ENCODE measurements at places on chromosomes 13 and 19.

DNA sequence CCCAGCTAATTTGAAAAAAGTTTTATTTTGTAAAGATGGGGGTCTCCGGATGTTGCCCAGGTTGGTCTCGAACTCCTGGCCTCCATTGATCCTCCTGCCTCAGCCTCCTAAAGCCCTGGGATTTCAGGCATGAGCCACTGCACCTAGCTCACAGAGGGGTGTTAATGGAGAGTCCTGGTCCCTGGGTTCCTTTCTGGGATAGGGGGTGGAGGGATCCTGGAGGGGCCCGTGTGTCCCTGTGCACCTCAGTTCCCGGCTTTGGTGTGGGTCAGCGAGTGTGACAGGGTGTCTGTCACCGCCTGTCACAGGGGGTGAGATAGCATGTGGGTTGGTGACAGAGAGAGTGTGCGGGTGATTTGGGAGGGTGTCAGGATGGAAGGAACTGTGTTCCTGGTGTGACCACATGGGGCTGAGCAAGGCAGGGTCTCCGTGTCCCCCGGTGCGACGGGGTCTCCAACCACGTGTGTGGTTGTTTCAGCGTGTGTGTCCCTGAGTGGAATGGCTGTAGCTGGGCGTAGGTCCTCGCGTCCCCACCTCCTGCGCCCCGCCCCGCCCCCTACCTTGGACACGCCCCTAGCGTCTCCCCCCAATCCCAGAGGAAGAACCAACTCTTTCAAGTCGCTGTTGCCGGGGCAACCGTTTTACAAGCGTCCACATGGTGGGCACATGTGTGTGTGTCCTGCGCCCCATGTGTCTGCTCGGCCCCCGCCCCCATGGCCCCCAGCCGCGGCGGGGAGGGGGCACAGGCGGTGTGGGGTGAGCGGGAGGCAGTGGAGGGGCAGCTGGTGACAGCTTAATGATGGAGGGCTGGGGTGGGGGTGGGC, 2.9 kb upstream of the NRTN start:
- peak; percentile 29 for DNase-seq

DNA sequence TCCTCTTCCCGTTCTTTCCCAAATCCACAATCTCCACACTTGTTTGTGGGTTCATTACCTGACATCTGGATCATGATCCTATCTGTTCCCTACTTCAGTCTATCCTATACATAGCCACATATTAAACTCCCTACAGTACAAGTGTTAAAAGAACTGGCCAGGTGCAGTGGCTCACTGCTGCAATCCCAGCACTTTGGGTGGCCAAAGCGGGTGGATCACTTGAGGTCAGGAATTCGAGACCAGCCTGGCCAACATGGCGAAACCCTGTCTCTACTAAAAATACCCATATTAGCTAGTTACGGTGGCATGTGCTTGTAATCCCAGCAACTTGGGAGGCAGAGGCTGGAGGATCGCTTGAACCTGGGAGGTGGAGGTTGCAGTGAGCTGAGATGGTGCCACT, 88.3 kb downstream of the TM9SF2 start:
- no peak for DNase-seq

DNA sequence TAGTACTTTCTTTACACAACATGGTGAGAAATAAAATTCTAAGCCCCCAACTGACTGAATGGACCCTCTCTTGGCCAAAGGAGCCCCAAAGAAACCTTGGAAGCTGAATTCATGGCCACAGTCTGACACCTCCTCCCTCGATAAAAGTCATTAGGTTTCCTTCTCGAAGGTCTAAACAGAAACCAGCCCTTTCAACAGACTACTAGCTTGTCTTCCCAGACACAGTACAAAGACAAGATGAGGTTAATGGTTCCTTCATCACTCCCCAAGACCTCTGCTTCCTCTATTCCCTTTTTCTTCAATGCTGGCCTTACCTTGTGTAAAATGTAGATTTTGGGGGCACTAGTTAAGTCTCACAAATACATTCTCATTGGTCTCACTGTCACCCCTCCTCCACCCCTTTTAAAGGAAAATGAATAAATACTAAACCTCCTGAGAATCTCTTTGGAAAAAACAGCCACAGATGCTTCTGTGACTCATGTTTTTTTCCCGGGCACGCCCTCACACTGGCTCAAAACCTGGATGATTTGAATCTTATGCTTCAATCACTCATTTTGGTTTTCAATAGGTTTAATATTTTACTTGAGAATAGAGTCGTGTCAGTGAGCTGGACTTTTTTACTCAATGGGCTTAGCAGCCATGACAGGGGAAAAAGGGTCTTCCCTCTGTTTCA, 65.8 kb upstream of the MED4 start:
- no peak for DNase-seq

DNA sequence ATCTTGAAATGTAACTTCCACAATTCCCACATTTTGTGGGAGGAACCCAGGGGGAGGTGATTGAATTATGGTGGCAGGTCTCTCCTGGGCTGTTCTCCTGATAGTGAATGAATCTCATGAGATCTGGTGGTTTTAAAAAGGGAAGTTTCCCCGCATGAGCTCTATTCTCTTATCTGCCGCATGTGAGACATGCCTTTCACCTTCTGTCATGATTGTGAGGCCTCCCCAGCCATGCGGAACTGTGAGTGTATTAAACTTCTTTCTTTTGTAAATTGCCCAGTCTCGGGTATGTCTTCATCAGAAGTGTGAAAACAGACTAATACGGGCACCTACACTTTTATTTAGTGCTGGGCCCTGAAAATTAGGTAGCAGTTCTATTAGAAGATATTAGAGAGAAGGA, 45.8 kb downstream of the TNFSF13B start:
- DNase-seq, result no peak

- DNase-seq, result no peak
Observed at GRCh38 chr13:31027136-31027535, 94.7 kb downstream of the TEX26 start.

DNA sequence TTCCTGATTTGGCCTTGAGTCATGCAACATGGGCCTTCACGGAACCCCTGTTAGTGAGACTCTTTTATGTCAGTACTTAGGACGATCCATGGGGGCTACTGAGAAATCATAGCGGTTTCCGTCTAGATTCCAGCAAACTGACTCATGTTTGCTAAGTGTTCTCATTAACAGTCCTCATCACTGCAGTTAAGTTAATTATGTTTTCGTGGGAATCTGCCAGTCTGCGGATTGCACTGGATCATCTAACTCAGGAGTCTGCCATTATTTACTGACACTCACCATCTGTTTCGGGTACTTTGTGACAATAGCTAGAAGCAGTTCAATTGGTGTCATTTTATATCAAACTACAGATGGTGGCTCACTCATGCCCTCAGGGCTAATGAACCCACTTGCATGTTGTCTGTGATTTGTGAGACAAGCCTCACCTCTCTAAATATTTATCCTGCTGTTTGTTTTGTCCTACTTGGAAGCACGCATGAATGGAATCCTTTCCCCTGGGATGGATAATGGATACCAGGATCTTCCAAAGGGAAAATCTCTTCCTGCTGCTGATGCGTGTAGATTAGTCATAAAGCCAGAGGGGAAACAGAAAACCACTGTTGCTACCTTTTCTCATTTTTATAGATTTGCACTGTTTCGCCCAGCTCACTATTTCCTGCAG, 61.8 kb downstream of the RAB20 start:
- DNase-seq, result peak; percentile 86

GRCh38 chr19:52896431-52897137, 851 bp downstream of the ZNF320 start:
- DNase-seq, result peak; percentile 26

- DNase-seq, result peak; percentile 63
Observed at GRCh38 chr13:106499113-106499512, 36.3 kb downstream of the EFNB2 start.

DNA sequence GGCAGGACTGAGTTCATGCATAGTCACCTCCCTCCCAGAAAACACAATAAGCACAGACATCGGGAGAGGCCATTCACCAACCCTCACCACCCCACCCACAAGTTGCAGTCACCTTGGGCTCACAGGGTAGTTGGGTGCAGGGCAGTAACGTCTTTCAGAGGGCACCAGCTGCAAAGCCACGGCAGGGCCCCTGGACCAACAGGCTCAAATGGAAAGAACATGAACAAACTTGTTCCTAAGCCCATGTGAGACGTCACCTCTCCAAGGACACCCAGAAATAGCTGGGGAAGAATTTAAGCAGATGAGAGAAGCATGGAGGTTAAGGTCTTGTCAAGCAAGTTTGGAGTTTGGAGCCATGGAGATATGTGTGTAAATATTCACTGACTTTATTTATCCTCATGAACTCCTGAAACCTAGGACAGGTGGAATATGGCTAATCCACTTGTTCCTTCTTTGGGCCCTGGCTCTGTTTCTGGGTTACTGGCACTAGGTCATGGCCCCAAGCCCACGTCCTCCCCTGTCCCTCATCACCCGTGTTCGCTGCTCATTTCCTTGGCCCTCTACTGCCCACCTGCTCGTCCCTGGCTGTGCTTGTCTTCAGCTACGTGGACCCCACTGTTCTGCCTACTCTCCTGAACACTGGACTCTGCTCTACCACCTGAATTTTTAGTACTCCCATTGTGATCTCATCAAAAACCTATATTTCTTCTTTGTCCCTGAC, 40.4 kb downstream of the SACS start:
- no peak for DNase-seq

DNA sequence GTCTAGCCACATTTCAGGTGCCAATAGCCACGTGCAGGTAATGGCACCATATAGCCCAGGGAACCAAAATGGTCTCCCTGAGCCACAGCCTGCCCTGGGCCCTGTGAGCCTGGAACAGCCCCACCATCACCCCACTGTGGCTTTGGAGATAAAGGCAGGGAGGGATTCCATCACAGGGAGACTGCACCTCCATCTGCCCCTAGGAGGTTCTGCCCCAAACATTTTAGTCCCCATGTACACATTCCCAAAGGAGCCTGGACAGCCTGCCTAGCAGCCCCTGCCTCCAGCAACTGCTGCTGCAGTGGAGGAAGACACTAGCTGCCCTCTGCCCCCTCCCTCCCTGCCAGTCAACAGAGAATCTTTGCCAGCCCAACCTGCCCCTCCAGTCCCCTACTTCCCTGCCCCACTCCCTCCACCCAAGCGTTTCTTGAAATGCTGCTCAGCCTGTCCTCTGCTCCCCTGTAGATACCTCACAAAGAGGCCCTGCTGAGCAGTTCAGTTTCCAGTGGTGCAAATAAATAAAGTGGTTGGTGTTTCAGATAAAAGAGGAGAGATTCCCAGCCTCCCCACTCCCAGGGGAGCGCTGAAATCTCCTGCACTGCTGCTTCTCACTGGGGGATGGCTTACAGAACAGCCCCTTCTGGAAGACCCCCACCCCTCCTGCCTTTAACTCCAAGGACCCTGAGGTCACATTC, 921.8 kb downstream of the UQCRFS1 start:
- DNase-seq, result no peak

- peak; percentile 74 for DNase-seq
Observed at GRCh38 chr19:29685326-29685725, 20.1 kb downstream of the PLEKHF1 start.

DNA sequence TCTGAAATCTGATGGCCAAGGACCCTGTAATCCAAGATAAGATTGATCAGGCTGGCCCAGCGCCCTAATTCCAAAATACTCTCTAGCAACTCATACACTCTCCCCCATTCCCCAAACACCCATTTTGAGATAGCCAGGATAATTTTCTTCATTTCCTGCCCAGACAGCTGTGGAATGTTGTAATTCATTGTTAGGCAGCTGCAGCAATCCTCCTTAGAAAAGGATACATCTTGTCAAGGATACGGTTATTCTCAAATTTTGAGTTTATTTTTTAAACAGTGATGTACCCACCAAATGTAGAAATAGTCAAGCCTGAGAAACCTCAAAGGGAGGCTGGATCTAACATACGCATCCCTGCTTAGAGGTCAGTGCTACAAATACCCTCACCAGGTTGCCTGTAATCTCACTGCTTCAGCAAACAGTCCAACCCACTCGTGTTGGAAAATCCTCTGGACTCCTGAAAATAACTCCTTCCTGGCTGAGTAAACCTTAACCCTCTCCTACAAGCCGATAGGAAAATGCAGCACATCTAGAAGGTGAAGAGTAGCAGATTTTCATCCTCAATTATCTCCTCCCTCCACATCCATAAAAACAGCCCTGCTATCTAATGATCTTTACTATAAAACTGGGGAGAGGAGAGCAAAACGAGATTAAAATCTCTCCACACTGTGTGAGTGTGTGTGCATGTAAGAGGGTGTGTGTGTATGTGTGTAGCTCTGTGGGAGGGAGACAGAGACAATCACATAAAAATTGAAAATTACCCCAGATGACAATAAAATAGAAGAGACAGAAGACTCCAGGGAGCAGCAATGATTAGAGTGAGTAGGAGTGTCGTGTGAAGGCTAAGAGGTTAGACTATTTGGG, 683.1 kb downstream of the DIAPH3 start:
- peak; percentile 26 for DNase-seq

- DNase-seq, result no peak
Observed at GRCh38 chr13:113946409-113947181, 27.3 kb downstream of the C13orf46 start.

- DNase-seq, result no peak
Observed at GRCh38 chr19:30371161-30371836, 885 bp upstream of the ZNF536 start.

GRCh38 chr19:15432018-15432494, 13.3 kb upstream of the AKAP8L start:
- no peak for DNase-seq

DNA sequence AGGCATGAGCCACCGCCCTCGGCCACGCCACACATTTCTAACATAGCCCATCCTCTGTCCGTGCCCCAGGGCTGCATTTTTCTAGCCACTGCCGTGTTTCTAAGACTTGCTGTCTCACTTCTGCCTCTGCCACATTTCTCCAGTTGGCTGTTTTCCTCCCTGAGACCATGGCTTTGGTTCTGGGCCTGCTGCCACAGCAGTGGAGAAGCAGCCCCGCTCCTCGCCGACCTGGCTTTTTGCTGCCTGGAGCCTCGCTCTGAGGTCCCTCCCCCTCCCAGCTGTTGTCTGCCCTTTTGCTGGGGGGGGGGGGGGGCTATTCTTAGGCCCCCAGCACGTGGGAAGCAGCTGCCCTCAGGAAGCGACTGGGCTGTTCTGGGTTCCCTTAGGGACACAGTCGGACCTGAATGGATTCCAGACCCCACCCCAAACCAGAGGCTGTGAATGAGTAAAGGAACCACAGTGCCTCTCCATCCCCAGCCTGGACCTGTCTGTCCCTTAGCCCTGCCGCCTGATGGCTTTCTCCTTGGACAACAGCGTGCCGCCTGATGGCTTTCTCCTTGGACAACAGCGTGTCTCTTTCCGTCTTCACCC, 3.3 kb downstream of the GYS1 start:
- no peak for DNase-seq

DNA sequence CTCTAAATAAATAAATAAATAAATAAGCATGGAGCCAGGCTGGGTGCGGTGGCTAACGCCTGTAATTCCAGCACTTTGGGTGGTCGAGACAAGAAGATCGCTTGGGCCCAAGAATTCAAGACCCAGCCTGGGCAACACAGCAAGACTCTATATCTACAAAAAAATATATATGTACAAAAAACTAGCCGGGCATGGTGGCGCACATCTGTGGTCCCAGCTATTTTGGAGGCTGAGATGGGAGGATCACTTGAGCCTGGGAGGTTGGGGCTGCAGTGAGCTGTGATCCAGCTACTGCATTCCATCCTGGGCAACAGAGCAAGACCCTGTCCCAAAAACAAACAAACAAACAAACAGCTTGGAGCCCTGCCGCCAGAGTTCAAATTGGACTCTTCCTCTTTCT, 2.7 kb downstream of the ACTMAP start:
- no peak for DNase-seq

Data from fibroblast of lung (primary cell).